ENCODE measurements at places on chromosomes 6 and 20.

GRCh38 chr6:53822401-53823125, 27.8 kb downstream of the LRRC1 start:
- no peak for DNase-seq

GRCh38 chr6:70345619-70346018, 42.7 kb upstream of the COL9A1 start:
- DNase-seq: no peak

DNA sequence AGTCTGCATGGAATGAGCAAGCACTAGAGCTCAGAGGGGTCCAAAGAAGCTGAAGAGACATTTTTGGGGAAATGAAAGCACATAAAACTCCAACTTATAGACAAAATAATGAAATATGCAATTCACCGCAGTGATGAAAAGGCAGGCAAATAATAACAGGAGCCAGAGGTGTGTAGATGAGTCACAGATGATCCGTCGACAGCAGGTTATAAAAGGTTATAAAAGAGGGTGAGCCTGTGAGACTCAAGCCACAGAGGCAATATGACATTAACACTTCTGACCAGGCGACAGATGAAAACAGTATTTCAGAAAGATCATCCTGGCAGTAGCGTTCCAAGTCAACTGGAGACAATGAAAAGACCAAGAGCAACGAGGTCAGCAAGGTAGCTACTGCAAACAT, 35.8 kb upstream of the ANKRD60 start:
- no peak for DNase-seq

GRCh38 chr6:22326500-22326899, 29.7 kb upstream of the PRL start:
- DNase-seq: no peak

- no peak for DNase-seq
These were observed 6.2 kb upstream of the ZNF311 start for GRCh38 chr6:29011276-29011734.

DNA sequence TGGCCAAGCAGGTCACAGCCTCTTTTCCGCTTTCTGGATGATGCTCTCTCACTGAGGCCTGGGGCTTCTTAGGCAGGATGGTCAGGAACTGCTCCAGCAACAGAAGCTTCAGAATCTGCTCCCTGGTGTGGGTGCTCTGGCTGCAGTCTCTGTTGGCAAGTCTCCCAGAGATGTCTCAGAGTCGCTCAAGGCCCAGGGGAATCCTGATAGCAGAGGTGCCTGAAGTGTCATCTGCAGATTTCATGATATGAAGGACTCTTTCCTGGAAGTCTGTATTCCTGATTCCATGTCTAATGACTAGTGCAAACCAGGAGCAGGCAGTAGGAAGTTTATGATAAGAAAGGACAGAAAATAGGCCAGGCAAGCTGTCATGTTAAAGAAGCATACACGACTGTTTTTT, 20.3 kb downstream of the ZSCAN31 start:
- DNase-seq: no peak

GRCh38 chr6:6661191-6661590, 72.7 kb downstream of the LY86 start:
- DNase-seq: no peak

DNA sequence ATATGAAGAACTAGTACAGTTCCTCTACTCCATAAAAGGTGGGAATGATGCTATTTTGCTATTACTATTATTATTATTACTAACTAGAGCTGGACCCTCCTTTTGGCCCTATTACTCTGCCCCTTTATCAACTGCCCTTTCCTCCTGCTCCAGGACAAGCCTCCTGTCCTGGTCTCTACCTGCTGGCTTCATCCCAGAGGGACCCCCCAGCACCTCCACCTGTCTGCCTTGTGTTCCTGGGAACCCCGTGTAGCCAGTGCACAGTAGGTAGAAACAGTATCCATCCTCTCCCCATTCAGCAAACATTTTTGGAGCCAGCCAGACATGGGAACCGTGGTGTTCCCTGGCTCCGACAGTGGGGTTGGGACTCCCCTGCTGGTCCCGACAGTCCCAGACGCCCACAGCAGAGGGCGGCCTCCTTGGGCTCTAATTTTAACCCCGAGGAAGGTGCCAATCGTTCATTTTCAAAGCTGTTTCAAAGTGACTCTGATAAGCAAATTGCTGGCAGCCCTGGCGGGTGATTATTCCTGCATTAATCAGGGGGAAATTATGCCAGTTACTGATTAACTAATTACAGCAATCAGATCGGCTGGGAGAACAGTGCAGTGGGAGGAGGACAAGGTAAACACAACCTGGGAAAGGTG, 44.2 kb upstream of the MDGA1 start:
- no peak for DNase-seq

- DNase-seq: no peak
These were observed 59.9 kb downstream of the REV3L start for GRCh38 chr6:111423055-111423633.

- DNase-seq: no peak
These were observed 33.2 kb upstream of the MYB start for GRCh38 chr6:135147637-135148592.

DNA sequence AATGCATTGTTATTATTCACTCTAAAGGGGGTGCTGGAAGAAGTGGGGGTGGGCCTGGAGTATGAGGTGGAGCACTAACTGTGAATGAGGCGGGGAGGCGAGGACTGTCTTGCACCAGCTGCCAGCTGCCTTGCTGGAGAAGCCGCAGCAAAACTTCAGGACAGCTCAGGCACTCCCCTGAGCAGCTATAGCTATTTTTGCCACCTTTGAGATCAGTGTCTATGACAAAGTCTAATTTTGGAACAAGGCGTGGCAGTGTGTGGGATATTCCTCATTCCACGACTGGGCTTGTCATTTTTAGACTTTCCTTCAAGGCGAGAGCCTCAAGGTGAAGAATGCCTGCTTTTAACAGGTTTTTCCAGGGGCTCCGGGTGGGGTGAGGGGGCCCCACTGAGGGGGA, 143.8 kb downstream of the DOK5 start:
- DNase-seq: no peak

DNA sequence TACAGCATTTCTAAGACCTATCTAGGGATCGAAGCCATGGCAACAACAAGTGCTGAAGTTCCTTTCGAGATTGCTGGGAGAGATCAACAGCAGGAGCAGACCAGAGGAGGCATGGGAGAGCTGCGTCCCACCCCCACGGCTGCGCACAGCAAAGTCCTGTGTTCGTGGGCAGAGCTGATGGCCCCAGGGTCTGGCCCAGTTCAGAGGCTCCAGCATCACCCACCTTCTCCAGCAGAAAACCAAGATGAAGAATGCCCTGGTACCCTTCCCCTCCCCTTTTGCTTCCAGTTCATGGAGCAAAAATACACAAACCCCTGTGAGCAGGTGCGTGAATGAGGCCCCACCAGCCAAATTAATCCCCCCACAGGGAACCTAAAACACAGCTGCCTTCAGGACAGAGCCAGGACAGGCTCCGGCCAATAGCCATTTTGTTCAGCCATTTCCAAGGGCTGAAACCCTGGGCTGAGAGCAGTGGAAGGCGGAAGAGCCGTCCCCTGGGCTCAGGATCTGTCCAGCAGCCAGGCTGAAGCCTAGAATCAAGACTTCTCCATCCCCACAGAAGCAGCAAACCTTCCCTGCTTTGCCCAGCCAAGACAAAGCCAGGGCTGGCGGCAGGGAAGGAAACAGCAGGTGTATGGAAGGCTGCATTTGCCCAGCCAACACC, 102.8 kb downstream of the PREX1 start:
- no peak for DNase-seq

DNA sequence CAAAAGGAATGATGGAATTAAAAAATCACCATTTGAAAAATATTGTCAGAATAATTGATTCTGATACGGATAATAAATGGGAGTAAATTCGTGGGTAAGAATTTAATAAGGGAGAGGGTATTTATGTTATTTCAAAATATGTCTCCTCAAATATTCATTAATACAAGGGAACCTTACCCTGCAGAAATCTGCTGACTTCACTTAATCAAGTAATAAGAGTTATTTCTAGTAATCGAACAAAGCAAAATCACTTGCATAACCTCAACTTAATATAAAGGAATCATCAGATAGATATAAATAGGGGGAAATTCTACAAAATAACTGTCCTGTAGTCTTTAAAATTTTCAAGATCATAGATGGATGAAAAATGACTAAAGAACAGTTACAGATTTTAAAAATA, 1164.7 kb upstream of the GJE1 start:
- DNase-seq: no peak

GRCh38 chr20:41063442-41063841, 34.8 kb downstream of the TOP1 start:
- DNase-seq: no peak

GRCh38 chr20:7389216-7389615, 551.0 kb downstream of the HAO1 start:
- DNase-seq: no peak

GRCh38 chr20:11677428-11677827, 240.3 kb upstream of the BTBD3 start:
- no peak for DNase-seq

GRCh38 chr20:33696448-33696847, 10.3 kb upstream of the E2F1 start:
- no peak for DNase-seq

- no peak for DNase-seq
These were observed 89.2 kb downstream of the RSPH3 start for GRCh38 chr6:158910484-158911440.

DNA sequence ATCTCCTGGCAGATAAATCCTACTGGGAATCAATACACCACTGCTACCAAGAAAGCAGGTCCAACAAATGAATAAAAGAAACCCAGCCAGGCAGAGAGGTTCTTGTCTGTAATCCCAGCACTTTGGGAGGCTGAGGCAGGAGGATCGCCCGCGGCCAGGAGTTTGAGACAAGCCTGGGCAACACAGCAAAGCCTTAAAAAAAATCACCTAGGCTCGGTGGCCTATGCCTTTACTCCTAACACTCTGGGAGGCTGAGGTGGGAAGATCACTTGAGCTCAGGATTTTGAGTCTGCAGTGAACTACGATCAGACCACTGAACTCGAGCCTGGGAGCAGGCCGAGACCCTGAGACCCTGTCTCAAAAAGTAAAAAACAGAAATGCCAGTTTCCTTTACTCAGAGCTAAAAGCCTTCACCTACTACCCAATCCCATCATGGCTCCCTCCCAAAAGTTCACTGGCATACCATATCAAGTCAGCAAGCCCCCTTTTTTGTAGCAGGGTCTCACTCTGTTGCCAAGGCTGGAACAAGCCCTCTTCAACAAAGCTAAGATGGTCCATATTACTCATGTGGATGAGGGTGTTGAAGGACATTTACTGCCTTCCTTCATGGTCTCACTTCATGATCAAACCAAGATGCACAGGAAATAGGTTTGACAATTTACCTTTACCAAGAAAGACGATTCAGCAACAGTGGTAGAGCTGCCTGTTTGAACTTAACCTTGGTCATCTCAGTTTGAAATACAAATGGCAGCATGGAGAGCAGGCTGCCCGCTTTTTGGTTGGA, 5.3 kb downstream of the SNX5 start:
- no peak for DNase-seq

DNA sequence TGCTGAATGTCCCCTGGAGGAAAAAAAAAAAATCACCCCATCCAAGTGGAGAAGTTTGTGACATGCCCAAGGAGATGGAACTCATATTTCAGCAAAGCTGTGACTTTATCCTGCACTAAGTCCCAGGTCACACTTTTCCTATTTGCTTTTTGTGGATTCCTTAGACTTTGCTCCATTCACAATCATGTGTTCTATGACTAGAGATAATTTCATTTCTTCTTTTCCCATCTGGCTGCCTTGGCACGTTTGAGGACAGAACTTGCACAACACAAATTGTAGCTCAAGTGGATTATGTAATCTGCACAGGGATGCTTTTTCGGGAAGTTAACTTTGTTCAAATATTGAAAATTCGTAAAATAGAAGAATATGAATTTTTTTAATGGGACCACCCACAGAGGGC, 100.7 kb upstream of the PTPN1 start:
- DNase-seq: no peak

DNA sequence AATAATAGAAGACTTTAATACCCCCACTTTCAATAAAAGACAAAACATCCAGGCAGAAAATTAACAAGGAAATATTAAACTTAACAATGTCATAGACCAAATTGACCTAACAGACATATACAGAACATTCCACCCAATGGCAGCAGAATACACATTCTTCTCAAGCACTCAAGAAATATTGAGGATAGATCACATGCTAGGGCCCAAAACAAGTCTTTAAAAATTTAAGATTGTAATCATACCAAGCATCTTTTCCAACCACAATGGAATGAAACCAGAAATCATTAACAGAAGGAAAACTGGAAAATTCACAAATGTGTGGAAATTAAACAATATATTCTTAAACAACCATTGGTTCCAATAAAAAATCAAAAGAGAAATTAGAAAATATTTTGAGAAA, 161.0 kb downstream of the COL12A1 start:
- no peak for DNase-seq
